Skeletal muscle cell (primary cell): ENCODE measurements at places on chromosomes 5 and 9.

GRCh38 chr5:10831419-10831818 is 70.4 kb upstream of the DAP start:
- DNase-seq: peak; percentile 44

DNA sequence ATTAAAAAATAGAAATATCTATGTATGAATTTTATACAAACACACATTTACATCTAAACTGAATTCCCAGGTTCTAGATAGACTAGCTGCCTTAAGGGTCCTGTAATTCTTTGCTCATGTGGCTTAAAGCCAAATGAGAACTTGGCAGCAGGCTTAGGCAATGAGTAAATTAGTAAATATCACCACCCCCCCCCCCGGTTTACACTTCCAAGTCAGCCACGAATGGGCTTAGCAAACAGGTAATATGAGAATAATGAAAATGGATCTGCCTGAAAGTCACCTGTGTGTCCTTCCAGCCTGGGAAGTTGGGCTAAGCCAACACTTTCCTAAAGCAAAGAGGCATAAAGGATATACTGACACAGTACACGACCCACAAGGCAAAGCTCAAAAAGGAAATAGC is 108.6 kb downstream of the KLHL3 start:
- DNase-seq: no peak

DNA sequence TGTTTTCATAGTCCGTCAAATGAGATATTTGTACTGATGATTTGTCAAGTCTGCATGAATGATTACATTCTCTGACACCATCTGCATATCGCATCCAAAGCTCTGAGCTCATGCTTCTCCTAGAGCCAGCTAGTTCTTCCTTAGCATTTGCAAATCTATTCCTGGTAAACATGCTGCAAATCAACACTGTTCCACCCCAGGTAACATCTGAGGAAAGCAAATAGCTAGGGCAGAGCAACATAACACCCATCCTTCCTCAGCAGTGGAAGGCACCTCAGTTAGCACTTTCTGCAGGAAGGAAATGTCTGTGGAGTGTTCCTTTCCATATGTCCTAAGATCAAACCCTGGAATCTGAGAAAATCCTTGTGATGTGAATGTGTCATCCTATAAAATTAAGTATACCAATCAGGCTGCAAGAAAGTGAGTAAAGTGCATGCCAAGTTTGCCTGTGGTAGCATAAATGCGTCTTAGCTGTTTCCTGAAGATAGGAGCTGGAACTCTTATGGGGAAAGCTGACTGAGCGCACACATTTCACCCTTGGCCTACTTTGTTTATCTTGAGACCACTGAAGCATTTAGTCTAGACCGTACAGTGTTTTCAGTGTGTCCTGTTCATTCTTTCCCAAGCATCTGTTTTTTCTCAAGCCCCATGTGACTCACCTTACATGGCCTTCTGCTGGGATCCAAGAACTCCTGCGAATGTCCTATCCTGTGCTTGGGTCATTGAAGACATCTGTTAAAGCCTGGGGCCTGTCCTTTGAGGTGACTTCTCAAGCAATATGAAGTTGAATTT is 50.9 kb upstream of the STARD4 start:
- peak; percentile 59 for DNase-seq

- no peak for DNase-seq
These were observed 204.3 kb downstream of the ERCC6L2 start for GRCh38 chr9:96079779-96080178.
